ENCODE measurements at places on chromosomes 7 and 10. TPM values are rescaled to one million over a fixed set of nuclear protein-coding genes. Genes with fewer than 3 reads are reported as not detected.

GRCh38 chr10:35585903-35586535 lies 19.1 kb upstream of the GJD4 start:
- DNase-seq = no peak

Gene PLEKHS1
- total RNA-seq = not detected

Gene PRF1
- total RNA-seq = 67.7 TPM

Gene STOX1
- 0.85 TPM for total RNA-seq

- DNase-seq = no peak
Measured at GRCh38 chr7:75905785-75906604, 9.0 kb upstream of the POR start.

- DNase-seq = no peak
Measured at GRCh38 chr10:30818010-30818660, 188.6 kb upstream of the LYZL2 start.
